Progenitor cell of endocrine pancreas (in vitro differentiated cells): ENCODE measurements at places on chromosomes 2 and 18.

DNA sequence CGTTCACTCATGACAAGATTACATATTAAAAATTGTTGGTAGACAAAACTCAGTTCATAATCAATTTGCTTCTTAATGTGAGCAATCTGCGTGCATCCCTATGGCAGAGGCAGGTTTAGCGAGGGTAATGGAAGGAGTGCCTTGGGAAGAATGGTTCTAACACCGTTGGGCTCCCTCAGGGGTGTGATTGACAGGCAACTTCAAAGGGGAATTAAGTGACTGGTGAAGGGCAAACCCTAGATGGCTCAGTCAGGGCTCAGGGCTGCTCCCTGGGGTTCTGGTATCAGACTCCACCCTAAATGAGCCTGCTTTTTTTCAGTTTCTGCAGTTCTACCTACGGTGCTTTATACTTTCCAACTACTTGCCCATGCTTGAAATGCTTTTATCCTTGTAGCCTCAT, 419.5 kb upstream of the CELF4 start:
- DNase-seq: no peak

GRCh38 chr2:159290289-159290907, 3.9 kb upstream of the WDSUB1 start:
- DNase-seq: no peak

GRCh38 chr18:47184419-47185050, 8.4 kb upstream of the IER3IP1 start:
- no peak for DNase-seq

- DNase-seq: no peak
These were observed 151.0 kb downstream of the KCNJ3 start for GRCh38 chr2:154849482-154849881.

- DNase-seq: peak; percentile 26
These were observed 683 bp downstream of the MBOAT2 start for GRCh38 chr2:9002637-9003365.

DNA sequence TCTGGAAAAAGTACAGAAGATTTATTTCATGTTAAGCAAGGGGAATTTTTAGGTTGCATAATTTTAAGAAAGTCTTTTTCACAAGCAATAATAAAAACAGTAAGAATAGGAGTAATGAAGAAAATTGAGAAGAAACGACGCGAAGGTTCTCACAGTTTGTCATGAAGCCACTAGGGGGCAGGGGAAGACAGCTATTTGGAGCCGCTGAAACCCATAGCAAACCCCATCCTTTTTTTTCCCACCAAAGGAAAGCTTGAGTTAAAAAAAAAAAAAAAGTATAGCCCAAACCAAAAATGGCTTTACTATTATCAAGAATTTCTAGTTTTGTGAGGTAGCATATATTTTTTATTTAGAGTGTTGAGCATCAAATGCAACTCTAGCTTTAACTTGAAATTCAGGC, 300.9 kb downstream of the PHLPP1 start:
- DNase-seq: no peak

DNA sequence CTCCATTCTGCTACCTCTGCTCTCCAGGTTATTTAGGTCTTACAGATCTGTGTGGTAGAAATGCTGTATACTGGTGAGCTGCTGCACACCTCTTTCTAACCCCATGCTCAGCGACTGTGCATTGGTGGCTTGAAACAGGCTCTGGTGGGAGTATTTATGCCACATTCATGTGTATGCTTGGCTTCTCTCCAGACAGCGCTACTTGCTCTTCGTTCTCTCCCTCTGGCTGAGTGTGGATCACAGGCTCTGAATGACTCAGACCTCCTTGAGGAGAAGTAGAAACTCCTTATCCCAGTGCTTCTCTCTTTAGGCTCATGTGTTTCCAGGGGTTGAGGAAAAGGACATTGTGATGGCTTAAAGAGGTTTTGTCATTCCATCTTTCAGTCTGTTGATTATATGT, 54.9 kb downstream of the FHOD3 start:
- DNase-seq: no peak

- no peak for DNase-seq
These were observed 90.1 kb downstream of the TWIST2 start for GRCh38 chr2:238938003-238938400.

DNA sequence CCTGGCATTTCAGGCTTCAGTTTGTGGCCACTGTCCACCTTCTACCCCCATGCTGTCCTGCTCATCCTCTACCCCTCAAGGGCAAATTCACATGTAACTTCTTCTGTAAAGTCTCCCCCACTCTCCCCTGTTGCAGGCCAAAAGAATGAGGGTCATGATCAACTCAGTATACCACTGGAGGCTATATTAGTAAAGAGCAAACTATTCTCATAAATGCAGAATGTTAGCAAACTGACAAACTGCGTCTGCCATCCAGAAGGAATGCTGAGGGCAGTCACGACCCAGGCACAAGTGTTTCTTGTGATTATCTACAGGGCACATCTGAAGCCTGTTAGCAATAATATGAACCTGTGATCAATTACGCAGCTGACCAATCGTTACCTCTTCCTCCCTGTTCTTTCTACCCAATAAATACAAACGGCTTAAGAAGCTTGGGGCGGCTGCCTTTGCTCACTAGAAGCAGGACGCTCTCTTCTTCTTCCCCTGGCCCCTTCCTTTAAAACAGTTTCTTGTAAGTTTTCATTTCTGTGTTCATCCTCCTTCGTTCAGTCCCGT, 58.3 kb downstream of the SEPTIN10 start:
- DNase-seq: no peak

DNA sequence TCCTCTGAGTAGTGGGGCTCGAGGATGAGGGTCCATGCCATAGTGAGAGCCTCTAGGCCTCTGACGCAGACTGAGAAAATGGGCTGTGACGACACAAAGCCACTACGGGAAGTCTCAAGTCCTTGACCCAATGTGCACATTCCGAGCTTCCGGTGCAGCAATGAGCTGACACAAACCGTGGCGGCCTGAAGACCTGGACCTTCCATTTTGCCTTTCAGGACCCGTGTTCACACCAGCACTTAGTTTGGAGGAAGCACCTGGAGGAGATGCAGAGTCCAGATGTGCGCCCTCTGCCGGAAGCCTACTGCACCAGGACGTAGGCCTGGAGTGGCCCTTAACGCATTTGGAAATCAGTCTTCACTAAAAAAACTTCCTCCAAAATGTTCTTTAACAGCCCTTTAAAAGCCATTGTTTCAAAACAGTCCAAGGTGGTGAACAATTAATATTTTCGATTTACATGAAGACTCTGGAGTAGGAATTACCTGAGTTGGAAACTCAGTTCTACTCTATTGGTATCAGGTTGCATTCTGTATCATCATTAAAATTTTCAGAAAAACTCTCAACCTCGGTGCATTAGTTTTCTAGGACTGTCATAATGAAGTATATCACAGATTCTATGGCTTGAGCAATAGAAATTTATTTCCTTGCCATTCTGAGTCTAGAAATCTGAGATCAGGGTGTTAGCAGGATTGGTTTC, 33.9 kb downstream of the BMP10 start:
- DNase-seq: peak; percentile 49

DNA sequence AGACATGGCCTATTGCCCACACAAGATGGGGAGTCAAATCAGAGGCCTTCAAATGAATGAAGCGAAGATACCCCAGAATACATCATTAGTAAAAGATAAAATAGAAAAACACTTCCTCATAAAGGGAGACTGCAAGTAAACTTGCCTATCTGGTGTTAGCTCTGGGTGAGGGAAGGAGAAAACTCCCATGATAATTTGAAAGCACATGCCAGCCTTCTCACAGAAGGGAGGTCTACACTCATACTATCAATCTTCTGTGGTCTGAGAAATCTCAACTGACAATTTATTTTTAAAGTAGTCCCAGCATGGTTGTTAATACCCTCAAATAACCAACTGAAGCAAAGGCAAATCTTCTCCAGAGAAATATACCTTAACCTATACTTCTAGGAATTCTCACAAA, 75.4 kb downstream of the EXOC6B start:
- no peak for DNase-seq

DNA sequence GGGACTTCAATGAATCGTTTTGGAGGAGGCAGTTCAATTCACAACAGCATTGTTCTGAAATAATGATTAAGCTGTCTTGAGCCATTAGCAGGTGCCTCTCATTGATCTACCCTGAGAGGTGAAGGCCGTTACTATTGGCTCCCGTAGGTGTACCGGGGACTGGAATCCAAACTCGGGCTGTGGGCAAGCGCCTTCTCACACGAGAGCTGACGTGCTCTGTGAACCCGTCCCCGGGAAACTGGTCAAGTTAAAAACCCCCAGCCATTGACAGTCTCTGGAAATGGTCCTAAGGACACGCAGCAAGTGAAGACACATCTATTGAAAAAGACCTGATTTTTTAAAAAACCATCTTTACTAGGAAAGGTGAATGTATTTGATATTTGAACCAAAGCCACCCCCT, 8.1 kb upstream of the NFATC1 start:
- DNase-seq: no peak
